Left lobe of liver (tissue), 2 donors: ENCODE measurements at places on chromosomes 1 and 21. TPM values are rescaled to one million over a fixed set of nuclear protein-coding genes. Genes with fewer than 3 reads are reported as not detected.

PRR9 gene
- not detected for total RNA-seq

TINAGL1 gene
- total RNA-seq, result 12.0 TPM

GPR161 gene
- 0.38 TPM for total RNA-seq

LEMD1 gene
- not detected for total RNA-seq

GRIK1 gene
- 0.18 TPM for total RNA-seq

ITLN1 gene
- 2.4 TPM for total RNA-seq

INAVA gene
- 0.45 TPM for total RNA-seq

LCE2B gene
- total RNA-seq, result not detected

RBM11 gene
- not detected for total RNA-seq

SYT14 gene
- 0.03 TPM for total RNA-seq

ATP1A4 gene
- not detected for total RNA-seq

NOS1AP gene
- total RNA-seq, result 17.4 TPM

DNAJC6 gene
- total RNA-seq, result 0.25 TPM

RPE65 gene
- not detected for total RNA-seq

S100A8 gene
- total RNA-seq, result 23.7 TPM

GPR153 gene
- total RNA-seq, result 40.0 TPM

NEGR1 gene
- 0.20 TPM for total RNA-seq

CPTP gene
- total RNA-seq, result 40.0 TPM

DFFA gene
- 19.4 TPM for total RNA-seq

NCAM2 gene
- total RNA-seq, result 0.53 TPM

MCOLN3 gene
- 0.05 TPM for total RNA-seq

UBE2U gene
- total RNA-seq, result not detected

ERICH3 gene
- 0.15 TPM for total RNA-seq

TIPRL gene
- 10.9 TPM for total RNA-seq

ANGPTL3 gene
- 220 TPM for total RNA-seq

CADM3 gene
- total RNA-seq, result 0.20 TPM

HLX gene
- total RNA-seq, result 11.0 TPM

SPRR2B gene
- total RNA-seq, result not detected

FCRL1 gene
- total RNA-seq, result not detected

OR2L13 gene
- total RNA-seq, result not detected

PTGER3 gene
- 0.05 TPM for total RNA-seq

STIL gene
- total RNA-seq, result 0.33 TPM

A3GALT2 gene
- total RNA-seq, result not detected

AQP10 gene
- not detected for total RNA-seq

MAP1LC3C gene
- total RNA-seq, result not detected

NID1 gene
- 49.7 TPM for total RNA-seq

MAP3K21 gene
- total RNA-seq, result 4.7 TPM

SLC16A4 gene
- total RNA-seq, result 3.5 TPM

RAVER2 gene
- total RNA-seq, result 0.43 TPM
